Stromal cell of bone marrow (primary cell): ENCODE measurements at places on chromosomes 12 and 14.

- DNase-seq = peak; percentile 57
Measured at GRCh38 chr12:2344885-2345284, 292.1 kb downstream of the CACNA1C start.

DNA sequence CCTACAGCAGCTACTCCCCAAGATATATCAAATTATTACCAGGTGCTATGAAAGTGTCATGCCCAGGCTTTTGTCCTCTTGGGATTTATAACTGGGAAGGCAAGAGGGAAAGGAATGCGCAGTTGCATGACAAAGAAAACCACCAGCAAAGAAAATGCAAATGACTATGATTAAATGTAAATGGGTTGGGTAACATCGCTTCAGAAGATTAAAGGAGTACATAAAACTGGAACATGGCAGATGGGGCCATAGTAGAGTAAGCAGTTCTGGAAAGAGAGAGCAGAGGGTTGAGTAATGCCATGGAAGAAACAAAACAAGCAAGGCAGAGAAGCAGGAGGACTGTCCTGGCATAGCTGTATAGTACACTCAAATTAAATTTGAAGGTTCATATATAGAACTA is 493.1 kb downstream of the NOVA1 start:
- no peak for DNase-seq

DNA sequence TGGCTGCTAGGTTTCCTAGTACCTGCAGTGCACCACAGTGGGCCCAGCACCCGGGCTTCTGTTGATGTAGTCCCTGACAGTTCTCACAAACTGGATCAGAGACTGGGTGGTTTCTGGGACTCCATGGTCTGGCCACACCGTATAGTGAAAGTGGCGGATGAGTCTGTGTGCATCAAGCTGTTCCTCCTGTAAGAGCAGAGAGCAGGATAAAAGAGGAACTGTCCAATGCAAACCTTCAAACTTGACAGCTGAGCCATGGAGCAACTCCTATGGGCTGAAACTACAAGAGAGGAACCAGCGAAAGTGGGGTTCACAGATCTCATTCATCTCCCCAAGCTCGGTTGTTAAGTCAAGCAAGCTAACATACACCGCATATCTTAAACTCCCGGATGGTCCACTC is 102.8 kb downstream of the PTPRB start:
- DNase-seq = no peak

DNA sequence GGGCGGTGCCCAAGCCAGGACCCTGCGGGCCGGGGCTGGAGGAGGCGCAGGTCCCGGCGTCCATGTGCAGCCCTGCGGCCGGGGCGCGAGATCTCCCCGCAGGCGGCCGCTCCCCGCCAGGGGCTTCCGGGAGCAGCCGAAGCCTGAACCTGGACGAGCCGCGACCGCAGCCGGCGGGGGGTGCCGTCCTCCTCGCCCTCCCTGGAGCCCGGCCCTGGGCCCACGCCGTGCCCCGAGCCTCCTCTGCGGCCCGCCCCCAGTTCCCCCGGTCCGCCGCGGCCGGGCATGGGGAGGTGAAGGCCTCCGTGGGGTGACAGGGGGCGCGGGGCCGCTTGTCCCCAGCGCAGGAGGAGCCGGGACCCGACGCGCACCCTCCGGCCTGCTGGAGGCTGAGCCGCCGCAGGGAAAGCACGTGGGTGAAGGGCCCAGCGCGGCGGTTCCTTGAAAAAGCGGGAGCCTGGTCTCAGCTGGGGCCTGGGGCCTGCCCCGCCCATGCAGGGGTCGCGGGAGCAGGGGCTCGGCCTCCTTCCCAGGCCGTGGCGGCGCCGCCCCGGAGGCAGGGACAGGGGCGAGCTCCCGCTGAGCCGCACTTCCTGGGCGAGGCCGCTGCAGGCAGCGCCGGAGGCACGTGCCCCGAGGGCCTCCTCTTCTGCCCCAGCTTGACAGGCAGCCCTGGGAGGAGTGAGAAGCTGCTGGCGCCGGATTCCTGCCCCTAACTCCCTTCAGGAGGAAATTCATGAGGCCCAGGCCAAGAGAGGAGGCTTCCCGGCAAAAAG is 55.6 kb upstream of the PPP2R5C start:
- DNase-seq = no peak

GRCh38 chr12:1857821-1858220 is 37.5 kb downstream of the LRTM2 start:
- no peak for DNase-seq

- DNase-seq = no peak
Measured at GRCh38 chr12:6891646-6892001, 13.0 kb upstream of the LRRC23 start.

GRCh38 chr14:94340533-94340932 is 17.4 kb upstream of the SERPINA6 start:
- no peak for DNase-seq

- DNase-seq = no peak
Measured at GRCh38 chr14:77131871-77132486, 9.6 kb downstream of the ZDHHC22 start.

- DNase-seq = no peak
Measured at GRCh38 chr14:55777877-55778276, 197.9 kb downstream of the KTN1 start.

GRCh38 chr12:106919910-106920544 is 35.7 kb upstream of the TMEM263 start:
- peak; percentile 22 for DNase-seq

DNA sequence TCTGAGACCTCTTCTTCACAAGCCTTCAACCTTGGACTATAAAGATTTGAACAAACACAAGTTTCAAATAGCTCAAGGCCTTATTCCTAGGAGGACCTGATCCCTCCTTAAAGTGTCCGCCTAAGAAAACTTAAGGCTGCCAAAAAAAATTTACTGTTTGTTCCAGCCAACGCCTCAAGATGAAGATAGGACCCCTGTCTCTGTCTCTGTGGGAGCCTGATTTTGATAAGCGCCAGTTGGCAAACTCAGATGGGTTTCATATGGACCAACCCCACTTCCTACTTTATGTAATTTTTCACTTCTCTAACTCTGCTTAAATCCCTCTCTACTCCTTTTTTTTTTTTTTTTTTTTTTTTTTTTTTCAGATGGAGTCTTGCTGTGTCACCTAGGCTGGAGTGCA is 11.0 kb downstream of the FKBP3 start:
- no peak for DNase-seq

GRCh38 chr12:124639122-124639806 is 71.9 kb upstream of the NCOR2 start:
- no peak for DNase-seq

DNA sequence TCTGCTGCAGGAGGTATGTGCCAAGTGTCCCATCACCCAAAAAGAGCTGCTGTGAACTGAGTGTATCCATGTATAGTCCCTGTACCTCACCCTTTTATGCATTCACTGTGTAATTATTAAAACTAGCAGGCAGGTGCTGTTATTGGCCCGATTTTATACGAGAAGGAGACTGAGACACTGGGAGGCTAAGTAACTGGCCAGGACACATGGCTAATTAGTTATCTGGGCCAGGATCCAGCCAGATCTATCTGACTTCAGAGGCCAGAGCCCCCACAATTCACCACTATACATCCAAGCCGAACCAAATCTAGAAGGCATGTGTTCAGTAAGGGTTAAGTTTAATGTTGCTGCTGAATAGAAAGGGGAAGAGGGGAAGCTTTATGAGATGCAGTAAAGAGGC is 73.4 kb downstream of the FRMD6 start:
- DNase-seq = no peak

DNA sequence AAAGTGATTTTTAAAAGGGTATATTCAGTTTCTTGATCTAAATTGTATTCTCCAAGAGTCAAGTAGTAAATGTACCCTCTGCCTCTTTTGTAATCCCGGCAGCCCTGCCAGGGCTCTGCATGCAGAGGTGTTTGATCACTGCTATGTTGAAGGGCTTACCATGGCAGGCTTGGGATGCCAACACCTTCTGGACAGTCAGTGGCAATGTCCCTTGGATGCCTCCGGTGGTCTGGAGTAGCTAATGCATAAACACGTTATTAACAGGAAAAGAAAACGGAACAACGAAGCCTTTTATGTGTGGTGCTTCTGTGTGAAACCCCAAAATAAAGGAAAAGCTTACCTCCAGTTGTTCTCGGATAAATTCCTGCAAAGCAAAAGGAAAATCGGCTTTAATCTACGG is 19.9 kb downstream of the EIF2B2 start:
- DNase-seq = no peak

DNA sequence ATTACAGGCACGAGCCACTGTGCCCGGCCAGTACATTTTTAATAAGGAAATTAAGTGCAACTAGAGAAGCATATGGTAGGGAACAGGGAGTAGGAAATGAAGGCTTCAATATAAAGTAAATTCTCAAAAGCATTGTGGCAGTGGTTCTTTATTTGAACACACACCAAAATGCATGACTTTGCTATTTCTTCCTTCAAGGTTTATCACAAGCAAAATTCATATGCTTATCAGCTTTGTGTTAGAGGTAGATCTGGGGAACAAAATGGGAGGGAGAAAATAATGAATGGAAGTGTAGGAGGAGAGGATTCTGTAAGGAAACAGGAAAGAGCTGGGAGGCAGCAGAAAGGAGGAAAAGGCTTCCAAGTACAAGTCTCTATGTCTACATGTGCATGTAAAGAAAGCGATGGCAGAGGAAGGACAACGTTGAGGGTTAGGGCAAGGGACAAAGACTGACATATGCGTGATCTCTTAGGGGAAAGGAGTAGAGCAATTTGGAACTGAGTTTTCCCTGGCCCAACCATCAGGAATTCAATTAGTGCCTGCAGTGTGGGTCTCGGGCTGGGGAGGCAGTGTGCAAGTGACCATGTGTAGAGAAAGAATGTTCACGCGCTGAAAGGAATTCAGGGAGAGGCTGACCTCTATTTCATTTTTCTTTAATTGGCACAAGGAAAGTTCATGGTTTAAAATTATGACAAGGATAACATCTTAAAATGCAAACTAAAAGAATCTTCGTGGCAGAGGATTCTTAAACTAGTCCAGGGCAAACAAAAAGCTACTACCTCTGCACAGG is 22.9 kb upstream of the RASSF8 start:
- DNase-seq = no peak

DNA sequence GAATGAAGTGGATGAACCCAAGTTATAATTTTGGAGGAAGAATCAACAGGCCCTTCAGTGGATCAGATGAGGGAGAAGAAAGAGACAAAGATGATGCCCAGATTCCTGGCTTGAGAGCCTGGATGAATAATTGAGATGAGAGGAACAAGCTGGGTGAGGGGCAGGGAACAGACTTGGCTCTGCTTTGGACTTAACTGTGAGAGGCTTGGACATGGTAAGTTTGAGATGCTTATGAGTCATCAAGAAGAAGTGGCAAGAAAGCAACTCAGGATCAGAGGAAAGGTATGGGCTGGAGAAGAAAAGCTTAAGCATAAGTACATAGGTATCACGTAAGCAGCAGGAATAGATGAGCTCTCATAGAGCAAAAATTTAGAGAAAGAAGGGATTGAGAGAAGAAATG is 55.3 kb downstream of the FIGNL2 start:
- peak; percentile 9 for DNase-seq

DNA sequence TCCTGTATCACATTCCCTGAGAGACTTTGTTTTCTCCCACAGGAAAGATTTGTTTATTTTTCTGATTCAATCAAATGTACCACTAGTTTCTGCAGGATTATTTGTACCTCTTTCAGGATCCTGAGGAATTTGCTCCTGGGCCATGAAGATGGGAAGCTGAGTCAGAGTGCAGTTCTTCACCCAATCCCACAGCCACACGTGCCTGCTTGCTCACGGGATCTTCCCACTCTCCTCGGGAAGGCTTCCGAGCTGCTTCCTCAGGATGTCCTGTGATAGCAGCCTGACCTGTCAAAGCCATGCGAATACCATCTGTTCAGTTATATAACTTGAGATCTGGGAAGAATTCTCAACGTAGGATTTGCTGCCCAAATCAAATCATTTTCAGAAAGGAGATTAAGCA is 41.8 kb upstream of the HIF1A start:
- DNase-seq = peak; percentile 32

GRCh38 chr12:13195785-13196129 is 769 bp upstream of the EMP1 start:
- DNase-seq = no peak

- DNase-seq = no peak
Measured at GRCh38 chr12:18898470-18898869, 160.6 kb downstream of the CAPZA3 start.

GRCh38 chr14:84042992-84043391 is 1487.0 kb upstream of the FLRT2 start:
- DNase-seq = no peak

GRCh38 chr12:88665071-88665470 is 84.8 kb upstream of the KITLG start:
- DNase-seq = peak; percentile 33

DNA sequence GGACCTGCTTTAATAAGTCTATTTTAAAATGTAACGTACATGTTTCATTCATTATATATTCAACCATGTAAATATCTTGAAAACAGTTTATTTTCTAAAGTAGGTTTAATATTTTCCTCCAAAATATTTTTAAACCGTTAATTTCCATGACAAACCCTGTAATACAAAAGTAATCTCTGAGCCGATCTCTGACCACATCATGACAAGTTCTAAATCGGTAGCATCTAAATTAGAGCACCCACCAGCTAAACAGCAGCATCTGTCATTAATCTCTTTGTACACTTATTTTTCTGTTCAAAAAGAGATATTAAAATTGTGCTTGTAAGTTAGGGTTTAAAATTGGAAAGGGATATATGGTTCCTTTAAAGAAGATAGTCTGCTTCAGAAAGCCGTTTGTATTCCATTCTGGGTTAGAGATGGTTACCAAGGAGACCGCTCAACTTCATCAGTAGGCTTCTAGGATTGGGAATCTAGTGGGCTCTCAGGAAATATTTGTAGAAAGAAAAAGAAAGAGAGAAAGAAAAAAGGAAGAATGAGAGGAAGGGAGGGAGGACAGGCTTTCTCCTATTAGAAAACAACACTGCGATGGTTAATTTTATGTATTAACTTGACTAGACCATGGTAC is 232.5 kb upstream of the FOXN3 start:
- DNase-seq = no peak

DNA sequence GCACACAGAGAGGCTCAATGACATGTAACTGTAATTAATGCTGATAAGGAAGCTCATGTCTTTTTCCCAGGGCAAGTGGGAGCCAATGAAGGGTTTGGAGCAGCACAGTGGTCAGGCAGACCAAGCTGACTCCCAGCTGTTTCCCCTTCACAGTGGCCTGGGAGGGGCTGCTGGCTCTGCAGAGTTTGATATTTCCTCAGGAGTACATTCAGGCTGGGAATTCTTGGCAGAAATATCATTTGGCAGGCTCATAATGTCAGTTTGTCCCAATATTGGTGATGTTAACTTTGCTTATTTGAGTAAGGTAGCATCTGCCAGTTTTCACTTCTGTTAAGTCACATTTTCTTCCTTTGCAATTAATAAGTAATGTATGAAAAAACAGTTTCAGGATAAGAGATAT is 247.0 kb downstream of the EMP1 start:
- DNase-seq = no peak

- DNase-seq = no peak
Measured at GRCh38 chr12:25719505-25719904, 166.4 kb upstream of the LMNTD1 start.
